ENCODE measurements at places on chromosomes 13 and 19.
A peak's percentile ranks its signal among the peaks of the same experiment; 100 is the strongest.

DNA sequence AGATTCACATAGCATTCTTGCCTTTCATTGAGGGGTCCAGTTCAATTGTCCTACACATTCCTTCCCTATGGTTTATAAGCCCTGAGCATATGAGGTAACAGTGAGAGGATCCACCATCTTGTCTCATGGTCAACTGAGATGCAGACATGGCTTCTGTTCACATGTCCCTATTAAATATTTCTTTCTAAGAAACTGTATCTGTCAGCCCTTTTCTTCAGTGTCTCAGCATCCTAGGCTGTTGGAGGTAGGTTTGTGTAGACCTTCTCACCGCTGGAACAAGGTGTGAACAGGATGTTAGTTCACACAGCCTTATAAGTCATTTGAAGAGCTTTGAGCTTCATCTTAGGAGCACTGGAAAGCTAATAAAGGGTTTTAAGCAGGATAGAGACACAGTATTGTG, 110.3 kb upstream of the EDNRB start:
- DNase-seq, result no peak

GRCh38 chr19:11198769-11199424, 1.6 kb upstream of the KANK2 start:
- DNase-seq, result no peak

DNA sequence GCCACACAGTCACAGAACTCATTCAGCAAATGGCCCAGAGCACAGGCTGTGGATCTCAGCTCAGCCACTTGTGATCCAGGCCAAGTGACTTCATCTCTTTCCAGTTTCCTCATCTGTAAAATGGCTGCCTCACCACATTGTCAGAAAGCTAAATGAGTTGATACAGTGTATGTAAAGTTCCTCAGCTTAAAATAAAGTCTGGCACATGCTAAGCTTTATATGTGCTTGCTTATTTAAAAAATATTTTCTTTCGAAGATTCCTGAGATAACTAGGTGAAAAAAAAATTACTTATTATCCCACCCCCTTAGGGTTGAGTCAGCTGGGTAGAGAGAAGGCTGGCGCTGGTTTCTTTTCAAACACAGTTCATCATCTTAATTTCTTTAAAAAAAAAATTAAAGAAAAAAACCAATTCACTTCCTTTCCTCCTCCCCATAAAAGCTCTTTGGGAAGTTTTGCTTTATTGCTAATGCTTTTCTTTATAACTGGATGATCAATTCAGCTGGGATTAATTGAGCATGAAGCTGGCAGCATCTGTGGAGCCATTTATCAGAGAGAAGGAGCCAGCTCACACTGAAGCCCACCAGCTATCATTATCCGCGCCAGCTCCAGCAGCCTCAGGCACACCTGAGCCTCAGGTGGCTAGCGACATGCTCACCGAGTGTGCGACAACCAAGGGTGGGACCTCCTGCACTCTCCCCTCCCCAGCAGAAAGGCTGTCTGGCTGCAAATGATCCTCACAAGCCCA, 354.9 kb downstream of the FOXO1 start:
- DNase-seq, result no peak

DNA sequence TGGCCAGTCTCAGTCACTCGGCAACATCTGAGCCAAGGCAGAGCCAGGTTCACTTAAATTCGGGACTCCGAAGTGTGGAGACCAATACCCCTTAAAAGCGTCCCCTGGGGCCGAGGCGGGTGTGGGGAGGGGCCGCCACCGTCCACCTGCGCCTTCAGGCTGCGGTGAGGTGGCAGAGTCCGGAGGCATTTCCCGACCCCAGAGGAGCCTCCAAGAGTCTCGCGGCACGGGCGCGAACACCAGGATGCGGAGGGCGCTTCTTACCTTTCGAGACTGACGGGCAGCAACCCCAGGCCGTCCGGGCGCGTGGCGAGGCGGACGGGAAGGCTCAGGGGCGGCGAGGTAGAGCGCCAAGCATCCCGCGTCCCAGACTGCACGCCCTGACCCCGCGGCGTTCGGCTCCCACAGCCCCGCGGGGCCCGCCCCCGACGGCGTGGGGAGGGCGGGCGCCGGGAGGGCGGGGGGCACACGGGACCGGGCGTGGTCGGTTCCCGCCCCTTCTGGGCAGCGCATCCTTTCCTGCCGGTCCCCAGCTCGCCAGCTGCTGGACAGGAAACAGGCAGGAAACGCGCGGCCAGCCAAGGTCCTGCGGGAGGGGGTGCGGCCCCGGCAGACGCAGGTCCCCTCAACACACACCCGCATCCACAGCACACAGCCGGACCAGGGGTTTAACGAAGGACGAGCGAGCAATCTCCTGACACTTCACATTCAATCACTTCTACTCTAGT, at the start of gene THSD1:
THSD1 (minus strand) TSS at position 406 of the 728 bp plus-strand sequence. CDS start 3,572 bp downstream, outside the sequence.
- no peak for DNase-seq

GRCh38 chr13:21753117-21753729, 82.3 kb downstream of the FGF9 start:
- no peak for DNase-seq

DNA sequence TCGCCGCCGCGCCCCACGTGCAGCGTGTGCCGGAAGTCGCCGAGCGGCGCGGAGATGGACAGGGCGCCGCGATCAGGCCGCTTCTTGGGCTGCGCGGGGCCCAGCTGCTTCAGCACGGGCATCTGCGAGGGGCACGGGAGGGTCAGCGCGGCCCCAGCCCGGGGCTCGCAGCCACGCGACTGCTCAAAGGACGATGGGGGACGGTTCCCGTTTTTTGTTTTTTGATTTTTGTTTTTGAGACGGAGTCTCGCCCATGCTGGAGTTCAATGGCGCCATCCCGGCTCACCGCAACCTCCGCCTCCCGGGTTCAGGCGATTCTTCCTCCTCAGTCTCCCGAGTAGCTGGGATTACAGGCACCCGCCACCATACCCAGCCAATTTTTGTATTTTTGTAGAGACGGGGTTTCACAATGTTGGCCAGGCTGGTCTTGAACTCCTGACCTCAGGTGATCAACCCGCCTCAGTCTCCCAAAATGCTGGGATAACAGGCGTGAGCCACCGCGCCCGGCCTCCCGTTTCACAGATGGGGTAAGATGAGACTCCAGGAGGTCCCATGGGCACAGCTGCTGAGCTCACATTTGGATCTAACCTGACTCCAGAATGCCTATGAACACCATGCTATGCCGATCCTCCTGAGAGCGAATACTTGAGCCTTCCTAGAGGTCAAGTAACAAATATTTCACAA, 2.0 kb upstream of the LENG9 start:
- no peak for DNase-seq

- no peak for DNase-seq
Measured at GRCh38 chr19:46296722-46297461, at the start of gene HIF3A. TSS of gene HIF3A (plus strand) at chr19:46297042. CDS start at chr19:46297077, 35 bp downstream.

GRCh38 chr13:99007414-99007986, 29.6 kb upstream of the DOCK9 start:
- no peak for DNase-seq

DNA sequence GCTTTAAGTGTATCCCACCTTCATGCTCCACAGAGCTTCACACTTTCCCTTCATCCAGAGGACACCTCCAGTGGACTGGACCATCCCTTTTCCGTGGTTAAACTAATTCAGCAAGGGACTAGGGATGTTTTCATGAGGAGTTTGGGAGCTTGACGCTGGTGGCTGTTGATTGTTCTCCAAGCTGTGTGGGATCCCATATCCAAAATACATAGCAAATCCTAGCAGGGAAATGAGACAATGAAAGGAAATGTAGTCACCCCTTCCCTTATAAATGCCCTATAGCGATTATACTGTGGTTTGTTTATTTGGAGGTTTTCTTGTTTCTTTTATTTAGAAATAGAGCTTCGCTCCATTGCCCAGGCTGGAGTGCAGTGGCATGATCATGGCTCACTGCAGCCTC, 31.6 kb upstream of the DPRX start:
- no peak for DNase-seq

DNA sequence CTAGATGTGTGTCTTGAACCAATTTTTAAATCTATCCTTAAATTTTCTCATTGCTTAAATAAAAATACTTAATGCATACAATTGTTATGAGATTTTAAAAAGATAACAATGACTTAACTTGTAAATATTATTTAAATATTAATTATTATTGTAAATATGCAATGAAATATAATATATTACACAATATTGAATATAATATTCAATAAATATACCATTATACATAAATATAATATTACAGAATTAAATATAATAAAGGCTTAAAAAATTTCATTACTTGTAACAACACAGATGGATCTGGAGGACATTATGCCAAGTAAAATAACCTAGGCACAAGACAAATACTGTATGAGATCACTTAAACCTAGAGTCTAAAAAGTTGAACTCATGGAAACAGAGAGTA, 1532.3 kb downstream of the PCDH9 start:
- DNase-seq, result no peak

DNA sequence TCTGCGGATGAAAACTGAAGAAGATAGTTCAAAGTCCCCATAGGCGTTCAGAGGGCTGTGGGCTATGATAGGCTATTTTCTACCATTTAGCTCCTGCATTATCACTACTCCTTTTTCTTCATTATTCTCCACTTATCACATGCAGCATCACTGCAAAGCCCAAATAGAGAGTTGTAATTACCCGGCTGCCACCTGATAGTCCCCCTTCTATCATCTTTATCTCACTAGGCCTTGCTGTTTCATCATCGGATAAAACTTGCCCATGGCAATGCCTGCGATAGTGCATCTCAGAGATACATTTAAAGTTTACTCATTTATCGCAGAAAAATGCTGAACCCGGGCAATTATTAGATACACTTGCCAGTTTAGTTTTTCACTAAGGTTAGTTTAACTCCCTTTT, 82.9 kb upstream of the SOX21 start:
- DNase-seq, result no peak

- no peak for DNase-seq
Measured at GRCh38 chr13:48159826-48160225, 64.9 kb upstream of the MED4 start.

DNA sequence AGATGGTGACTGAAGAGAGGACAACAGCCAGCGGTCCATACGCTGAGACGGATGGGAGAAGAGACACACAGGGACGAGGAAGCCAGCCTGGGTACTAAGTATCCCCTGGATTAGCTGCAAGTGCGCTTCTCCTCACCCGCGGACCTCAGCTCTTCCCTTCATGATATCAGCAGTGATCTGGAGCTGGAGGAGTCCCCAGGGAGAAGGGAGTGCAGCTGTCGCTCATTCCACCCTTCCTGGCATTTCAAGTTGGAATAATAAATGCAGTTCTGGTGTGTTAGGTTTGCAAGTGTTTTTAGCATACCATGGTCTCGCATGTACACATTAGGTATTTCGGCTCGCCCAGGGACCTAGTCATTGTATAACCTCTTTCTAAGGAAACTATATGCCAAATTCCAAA, 88.5 kb upstream of the C1QTNF9B start:
- DNase-seq, result no peak

- no peak for DNase-seq
Measured at GRCh38 chr19:30604657-30605056, 232.5 kb downstream of the ZNF536 start.

- DNase-seq, result no peak
Measured at GRCh38 chr13:50401721-50402465, 386.6 kb downstream of the KCNRG start.

- DNase-seq, result no peak
Measured at GRCh38 chr13:23748109-23748990, 140.8 kb downstream of the MIPEP start.

DNA sequence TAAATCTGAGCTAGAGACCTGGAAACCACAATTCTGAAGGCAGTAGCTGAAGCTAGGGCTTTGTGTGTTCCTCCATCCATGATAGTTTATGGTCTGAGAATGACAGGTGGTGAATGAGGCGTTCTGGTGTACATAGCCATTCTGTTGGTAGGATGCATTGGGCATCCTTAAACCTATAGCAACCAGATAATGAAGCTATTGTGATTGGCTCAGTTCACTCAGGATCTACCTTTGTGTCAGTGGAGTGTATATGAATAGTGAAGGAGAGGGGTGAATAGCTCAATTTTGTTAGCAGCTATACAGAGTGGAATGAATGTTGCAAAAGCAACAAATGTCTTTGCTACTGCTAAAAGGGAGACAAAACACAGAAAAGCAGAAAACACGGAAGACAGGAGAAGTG, 80.0 kb upstream of the PCDH20 start:
- DNase-seq, result no peak

- peak; percentile 3 for DNase-seq
Measured at GRCh38 chr13:99967498-99967868, 4.1 kb downstream of the ZIC5 start.

DNA sequence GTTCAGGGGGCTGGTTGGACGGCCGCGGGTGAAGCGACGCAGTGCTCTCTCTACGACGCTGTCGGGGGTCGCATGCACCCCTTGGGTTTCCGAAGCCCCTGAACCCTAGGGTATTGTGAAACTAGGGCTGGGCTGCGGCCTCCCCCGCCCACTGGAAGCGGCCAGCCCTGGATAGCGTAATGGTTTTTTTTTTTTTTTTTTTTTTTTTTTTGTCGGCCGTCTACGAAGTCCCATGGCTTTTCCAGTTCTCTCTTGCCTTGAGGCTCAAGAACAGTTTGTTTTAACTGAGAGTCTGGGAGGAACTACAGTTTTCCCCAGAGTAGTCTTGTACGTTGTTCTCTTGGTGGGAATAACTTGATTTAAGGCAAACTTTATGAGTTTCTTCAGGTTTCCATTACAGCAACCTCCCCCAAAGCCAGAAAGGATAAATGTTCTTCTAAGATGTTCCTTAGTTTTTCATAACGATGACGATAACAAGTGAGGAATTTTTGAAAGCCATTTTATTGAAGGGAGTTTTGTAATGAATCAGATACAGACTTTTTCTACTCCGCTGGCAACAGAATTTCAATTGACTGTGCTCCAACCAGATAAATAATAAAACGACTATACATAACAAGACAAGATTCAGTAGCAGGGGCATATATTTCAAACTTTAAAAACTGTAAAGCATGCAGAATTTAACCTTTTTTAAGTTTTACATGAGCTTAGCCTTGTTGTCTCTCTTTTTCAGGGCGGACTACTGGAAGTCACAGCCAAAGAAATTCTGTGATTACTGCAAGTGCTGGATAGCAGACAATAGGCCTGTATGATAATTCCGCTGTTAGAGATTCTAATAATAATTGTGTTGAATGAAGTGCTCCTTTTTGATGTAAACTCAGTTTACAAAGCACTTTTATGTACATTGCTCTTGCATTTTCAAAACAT, 867 bp downstream of the WBP4 start:
- no peak for DNase-seq

DNA sequence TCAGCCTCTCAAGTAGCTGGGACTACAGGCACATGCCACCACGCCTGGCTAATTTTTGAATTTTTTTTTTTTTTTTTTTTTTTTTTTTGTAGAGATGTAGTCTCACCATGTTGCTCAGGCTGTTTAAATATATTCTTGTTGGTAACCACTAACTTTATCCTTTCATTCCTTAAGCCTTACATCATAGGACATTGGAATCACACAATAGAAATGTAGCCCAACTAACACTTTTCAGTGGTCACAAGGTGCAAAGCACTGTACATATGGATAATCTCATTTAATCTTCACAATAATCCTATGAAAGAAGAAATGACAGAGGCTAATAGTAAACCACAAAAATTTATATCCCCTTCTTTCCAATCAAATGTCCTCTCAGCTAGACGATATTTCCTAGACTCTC, 417.8 kb upstream of the DACH1 start:
- DNase-seq, result no peak

- no peak for DNase-seq
Measured at GRCh38 chr13:69373747-69374425, 733.7 kb upstream of the ATXN8OS start.

All from CD4-positive, alpha-beta T cell treated with Interleukin-4 for 1 hour (primary cell).